ENCODE measurements at places on chromosomes 6 and 20.

DNA sequence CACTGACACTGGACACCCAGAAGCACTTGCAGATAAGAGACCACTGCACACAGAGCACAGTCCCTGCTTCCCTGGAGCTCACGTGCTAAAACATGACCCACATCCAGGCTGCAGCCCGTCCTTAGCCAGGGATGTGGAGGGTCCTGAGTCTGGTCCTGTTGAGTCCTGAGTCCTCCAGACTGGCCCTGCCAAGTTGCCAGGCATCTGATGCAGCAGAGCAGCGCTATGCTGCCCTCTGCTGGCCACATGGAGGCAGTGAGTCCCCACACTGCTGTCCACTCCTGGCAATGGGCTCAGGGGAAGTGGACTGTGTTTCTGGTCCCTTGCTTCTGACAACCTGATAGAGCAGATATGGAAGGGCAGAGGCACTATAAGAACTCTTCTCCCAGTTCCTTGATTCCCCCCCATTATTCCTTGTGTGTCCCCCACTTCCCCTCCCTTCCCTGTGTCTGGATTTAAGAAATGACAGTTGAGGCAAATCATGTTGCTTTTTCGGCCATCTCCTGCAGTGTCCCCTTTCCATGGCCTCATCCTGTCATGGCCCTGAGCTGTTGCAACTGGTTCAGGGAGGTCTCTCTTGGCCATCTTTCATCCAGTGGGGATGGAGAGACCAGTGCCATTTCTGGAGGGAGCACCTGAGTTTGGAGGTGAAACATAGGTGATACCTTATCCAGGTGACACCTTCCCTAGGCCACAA lies 86.0 kb downstream of the DHX35 start:
- DNase-seq, result peak; percentile 81

- DNase-seq, result no peak
Observed at GRCh38 chr6:159880412-159880975, 10.3 kb upstream of the MAS1 start.

DNA sequence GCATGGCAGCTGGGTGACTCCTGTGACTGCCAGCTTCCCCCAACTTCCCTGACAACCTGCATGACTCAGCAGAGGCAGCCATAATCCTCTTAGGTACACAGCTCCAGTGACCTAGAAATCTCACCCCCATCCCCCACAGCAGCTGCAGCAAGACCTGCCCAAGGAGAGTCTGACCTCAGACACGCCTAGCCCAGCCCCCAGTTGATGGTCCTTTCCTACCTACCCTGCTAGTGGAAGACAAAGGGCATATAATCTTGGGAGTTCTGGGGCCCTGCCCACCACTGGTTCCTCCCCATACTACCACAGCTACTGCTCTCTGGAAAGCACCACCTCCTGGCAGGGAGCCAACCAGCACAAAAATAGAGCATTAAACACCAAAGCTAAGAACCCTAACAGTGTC lies 90.2 kb downstream of the F13A1 start:
- no peak for DNase-seq

GRCh38 chr6:113980937-113981554 lies 10.1 kb upstream of the HDAC2 start:
- no peak for DNase-seq

DNA sequence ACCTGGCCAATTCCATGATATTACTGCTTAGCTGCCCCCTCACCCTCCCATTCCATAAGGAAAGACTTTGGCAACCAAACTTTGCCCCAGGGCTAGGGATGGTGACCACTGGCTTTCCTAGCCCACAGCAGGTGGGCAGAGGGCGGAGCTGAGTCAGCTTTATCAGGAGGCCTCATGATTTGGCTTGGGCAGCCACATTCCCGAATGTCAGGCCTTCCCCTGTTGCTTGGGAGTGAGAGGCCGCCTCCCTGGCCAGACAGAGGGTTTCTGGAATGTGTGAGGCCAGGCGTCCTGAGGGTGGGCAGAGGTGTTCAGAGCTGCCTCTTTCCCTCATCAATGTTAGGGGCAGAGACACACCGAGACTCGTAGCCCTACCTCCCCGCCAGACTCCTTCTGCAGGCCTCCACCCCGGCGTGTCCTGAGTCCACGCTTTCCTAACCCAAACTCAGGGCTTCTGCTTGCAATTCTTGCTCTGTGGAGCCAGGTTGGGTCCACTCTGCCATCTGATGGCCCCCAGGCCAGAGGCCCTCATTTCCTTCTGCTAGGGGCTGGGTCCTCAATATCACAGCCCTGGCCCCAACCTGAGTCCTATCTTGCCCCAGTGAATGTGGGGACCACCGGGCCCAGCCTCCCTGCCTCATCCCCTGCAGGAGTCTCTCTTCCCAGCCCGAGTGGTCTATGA lies 19.3 kb downstream of the UQCC2 start:
- DNase-seq, result no peak

DNA sequence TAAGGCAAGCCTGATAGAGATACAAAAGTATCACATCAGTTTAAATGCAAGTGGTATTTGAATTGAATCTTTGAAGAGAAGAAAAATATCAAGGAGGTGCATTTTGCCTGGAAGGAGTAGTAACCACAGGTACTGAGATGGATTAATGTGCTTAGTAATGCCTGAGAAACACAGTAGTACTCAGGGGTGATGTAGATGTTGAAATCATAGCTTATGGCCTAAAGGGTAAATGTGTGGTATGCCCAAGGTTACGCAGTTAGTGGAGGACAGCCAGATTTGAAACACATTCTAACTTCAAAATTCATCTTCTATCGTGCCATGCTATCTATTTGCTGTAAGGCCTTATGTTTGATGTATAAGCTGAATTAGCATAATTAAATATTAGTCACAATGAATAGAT lies 55.9 kb downstream of the STXBP5 start:
- DNase-seq, result no peak

- no peak for DNase-seq
Observed at GRCh38 chr6:151624900-151625536, 131.2 kb downstream of the CCDC170 start.

DNA sequence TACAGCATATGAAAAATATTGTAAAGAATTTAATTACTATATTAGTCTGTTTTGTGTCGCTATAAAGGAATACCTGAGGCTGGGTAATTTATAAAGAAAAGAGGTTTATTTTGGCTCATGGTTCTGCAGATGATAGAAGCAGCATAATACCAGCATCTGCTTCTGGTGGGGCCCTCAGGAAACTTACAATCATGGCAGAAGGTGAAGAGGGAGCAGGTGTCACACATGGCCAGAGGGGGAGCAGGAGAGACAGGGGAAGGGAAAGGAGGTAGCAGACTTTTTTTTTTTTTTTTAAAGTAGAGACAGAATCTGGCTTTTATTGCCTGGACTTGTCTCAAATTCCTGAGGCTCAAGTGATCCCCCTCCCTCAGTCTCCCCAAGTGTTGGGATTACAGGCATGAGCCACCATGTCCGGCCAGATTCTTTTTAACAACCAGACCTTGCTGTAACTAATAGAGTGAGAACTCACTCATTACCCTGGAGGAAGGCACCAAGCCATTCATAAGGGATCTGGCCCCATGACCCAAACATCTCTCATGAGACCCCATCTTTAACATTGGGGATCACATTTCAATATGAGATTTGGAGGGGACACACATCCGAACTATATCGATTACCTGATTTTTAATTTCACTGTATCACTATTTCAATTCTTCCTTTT lies 64.6 kb downstream of the MAN1A1 start:
- DNase-seq, result no peak

DNA sequence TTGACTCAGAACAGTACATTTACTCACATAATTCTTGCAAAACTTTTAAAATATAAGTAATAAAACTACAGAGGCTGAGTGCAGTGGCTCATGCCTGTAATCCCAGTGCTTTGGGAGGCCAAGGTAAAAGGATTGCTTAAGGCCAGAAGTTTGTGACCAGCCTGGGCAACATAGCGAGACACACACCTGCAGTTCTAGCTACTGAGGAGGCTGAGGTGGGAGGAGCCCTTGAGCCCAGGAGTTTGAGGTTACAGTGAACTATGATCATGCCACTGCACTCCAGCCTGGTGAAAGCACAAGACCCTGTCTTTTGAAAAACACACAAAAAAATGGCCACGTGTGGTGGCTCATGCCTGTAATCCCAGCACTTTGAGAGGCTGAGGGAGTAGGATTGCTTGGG lies 21.8 kb upstream of the MYO6 start:
- no peak for DNase-seq

- DNase-seq, result no peak
Observed at GRCh38 chr20:37385176-37385575, 39.2 kb downstream of the SRC start.

DNA sequence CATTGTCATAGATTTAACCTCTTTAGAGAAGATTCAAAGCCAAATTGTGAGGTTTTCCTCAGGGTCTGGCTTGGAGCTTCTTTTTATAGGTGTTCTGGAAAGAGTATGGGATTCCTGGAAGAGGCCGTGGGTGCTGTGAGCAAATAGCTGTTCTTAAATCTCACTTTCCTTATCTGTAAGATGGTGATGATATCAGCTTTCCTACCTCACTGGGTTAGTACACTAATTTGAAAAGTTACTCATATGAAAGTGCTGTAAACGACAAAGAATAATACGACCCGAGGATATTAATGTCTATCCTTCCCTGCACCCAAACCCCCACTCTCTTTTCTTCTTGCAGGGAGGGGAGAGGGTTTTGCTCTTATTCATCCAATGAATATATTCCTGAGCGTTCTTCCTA lies 116.9 kb upstream of the ENPP5 start:
- DNase-seq, result no peak

- no peak for DNase-seq
Observed at GRCh38 chr6:51098246-51098645, 279.6 kb downstream of the TFAP2B start.

DNA sequence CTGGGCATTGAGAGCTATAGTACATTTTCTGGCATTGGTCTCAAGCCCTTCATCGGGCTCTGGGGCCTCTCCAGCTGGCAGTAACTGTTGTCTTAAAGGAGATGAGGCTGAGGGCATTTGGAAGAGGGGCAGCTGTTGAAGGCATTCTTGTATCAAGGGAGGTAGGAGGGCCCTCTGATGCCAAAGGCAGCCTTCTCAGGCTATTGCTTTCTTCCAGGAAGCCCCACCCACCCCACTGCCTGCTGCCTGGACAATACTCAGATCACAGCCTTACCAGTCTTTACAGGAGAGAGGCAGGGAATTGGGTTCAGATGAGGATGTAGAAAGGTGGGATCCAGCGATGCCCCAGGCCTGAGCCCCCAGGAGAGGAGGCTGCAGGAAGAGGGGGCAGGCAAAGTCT lies 46.0 kb downstream of the CPXM1 start:
- peak; percentile 36 for DNase-seq

DNA sequence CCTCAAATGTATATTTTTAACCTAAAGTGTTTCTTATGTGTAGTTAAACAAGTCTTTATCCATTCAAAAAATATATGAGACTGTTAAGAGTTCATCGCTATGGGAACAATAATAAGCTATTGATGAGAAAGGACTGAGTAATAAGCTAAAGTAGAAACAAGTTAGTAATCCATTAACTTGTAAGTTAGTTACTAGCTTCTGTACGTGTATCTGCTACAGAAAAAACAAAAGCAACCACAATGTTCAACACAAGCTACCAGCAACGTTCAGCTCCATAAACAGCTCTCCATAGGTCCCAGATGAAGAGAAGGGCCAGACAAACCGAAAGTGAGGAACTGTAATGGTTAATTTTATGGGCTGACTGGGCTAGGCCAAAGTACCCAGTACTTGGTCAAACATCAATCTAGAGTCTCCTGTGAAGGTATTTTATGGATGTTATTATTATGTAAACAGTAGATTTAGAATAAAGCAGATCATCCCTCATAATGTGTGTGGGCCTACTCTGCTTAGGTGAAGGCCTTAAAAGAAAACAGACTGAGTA lies 33.8 kb upstream of the FAM135A start:
- no peak for DNase-seq

DNA sequence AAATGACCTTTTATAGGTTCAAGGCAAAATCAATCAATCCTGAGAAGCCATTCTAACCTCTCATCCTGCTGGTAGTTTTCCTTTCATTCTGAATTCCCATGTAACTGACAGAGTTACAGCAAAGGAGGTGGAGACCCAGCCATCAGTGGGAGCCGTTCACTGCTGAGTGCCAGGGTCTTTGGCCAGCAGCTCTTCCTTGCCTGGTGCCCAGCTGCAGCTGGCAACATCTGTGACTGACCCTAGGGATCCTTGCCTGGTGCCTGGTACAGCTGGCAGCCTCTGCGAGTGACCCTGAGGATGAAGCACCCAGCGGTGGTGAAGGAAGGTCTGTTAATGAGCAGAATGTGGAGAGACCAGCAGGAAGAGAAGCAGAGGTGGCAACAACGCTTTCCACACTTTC lies 314.6 kb downstream of the THBS2 start:
- no peak for DNase-seq

GRCh38 chr20:61369731-61370520 lies 117.9 kb downstream of the CDH4 start:
- DNase-seq, result no peak

- DNase-seq, result no peak
Observed at GRCh38 chr6:3592371-3592941, 135.6 kb upstream of the SLC22A23 start.

DNA sequence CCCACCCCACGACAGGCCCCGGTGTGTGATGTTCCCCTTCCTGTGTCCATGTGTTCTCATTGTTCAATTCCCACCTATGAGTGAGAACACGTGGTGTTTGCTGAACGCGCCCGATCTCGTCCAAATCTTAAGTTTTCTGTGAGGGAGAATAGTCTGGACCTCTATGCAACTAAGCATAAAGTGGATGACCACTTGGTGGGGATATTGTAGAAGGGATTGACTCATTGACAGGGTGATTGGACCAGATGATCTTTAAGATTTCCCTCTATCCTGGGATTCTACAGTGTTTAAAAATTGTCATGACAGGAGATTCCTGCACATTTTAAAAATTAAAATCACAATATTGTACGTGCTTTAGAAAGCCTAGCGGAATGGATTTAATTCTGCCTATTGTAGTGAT lies 141.3 kb downstream of the TRMT11 start:
- no peak for DNase-seq

GRCh38 chr20:8431538-8432434 lies 299.7 kb downstream of the PLCB1 start:
- DNase-seq, result no peak

GRCh38 chr6:88908598-88909548 lies 54.5 kb downstream of the RNGTT start:
- DNase-seq, result no peak

DNA sequence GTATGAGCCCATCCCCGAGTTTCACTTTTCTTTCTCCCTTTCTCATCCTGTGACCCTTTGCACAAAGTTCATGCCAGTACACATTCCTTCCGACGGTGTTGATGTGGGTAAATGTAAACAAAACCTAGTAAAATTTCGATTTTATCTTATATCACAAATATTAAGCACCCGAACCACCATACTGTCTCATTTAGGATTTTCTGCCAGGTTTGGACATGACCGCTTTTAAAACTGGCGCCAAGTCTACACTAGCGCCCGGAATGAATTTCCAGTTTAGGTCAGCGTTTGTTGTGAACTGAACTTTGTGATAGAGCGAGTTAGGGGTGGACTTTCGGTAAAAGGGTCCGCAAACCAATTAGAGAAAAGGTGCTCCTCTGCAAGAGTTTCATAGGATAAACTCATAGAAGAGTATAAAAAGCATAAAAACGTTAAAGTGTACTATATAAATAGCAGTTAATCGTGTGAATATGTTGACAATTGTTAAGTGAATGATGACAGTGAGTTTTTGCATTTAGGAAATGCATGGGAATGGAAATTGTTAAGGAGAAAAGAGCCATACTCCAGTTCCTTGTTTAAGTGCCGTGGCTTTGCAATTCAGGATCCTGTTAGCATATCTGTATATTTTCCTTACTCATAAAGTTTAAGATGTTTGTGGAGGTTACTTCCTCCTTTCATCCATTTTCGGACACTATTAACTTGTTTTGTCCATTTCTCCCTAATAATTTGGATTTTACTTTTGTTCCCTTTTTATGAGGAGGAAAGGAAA lies 937 bp downstream of the AKAP7 start:
- DNase-seq, result no peak

Data from left forelimb (tissue), 1 donor.